ENCODE measurements at places on chromosomes 4 and X.

GRCh38 chr4:88702782-88703181 lies 5.2 kb upstream of the NAP1L5 start:
- DNase-seq: no peak

DNA sequence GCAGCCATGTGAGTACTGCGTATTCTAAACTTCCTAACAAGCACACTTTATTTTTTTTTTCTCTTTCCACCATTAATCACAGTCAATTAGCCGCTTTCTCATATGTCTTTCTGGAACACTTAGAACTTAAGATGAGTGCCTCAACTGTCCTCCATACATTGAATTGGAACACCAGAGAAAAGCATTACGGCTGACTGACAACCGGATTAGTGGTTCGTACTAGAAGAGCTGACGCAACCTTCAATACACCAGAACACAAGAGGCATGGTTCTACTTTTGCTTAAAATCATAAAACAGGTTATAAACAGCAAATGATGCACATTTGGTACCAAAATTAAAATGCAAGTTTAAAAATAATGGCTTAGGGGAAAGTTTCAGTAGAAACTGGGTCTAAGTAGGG lies 3.3 kb downstream of the TMEM47 start:
- no peak for DNase-seq

GRCh38 chr4:55554453-55555030 lies 7.8 kb upstream of the CLOCK start:
- DNase-seq: peak; percentile 56

GRCh38 chr4:86306816-86307215 lies 53.0 kb downstream of the MAPK10 start:
- DNase-seq: peak; percentile 55
